Ovary (tissue), 10 donors: ENCODE measurements at places on chromosomes 1 and 21. TPM values are rescaled to one million over a fixed set of nuclear protein-coding genes. Genes with fewer than 3 reads are reported as not detected.

CCDC24 gene
- polyA plus RNA-seq: 1.1 TPM

RHD gene
- not detected for polyA plus RNA-seq

CAPN2 gene
- polyA plus RNA-seq: 70.6 TPM

CADM3 gene
- polyA plus RNA-seq: 13.8 TPM

UBE2U gene
- not detected for polyA plus RNA-seq

TBX19 gene
- polyA plus RNA-seq: 3.7 TPM

LIN28A gene
- polyA plus RNA-seq: not detected

ATP6V1G3 gene
- not detected for polyA plus RNA-seq

VSIG8 gene
- polyA plus RNA-seq: not detected

IGSF3 gene
- 2.1 TPM for polyA plus RNA-seq

KCNQ4 gene
- 0.73 TPM for polyA plus RNA-seq

GRHL3 gene
- polyA plus RNA-seq: not detected

TNFRSF1B gene
- 14.3 TPM for polyA plus RNA-seq

HAX1 gene
- 198 TPM for polyA plus RNA-seq

HYI gene
- 77.2 TPM for polyA plus RNA-seq

HSPA6 gene
- polyA plus RNA-seq: 0.87 TPM

CRTC2 gene
- polyA plus RNA-seq: 20.3 TPM

MATN1 gene
- polyA plus RNA-seq: 0.10 TPM

MTARC2 gene
- polyA plus RNA-seq: 80.2 TPM

ABL2 gene
- polyA plus RNA-seq: 4.1 TPM
